ENCODE measurements at places on chromosomes 3 and 15.

- peak; percentile 37 for DNase-seq
Measured at GRCh38 chr3:38085311-38085942, 46.4 kb downstream of the DLEC1 start.

DNA sequence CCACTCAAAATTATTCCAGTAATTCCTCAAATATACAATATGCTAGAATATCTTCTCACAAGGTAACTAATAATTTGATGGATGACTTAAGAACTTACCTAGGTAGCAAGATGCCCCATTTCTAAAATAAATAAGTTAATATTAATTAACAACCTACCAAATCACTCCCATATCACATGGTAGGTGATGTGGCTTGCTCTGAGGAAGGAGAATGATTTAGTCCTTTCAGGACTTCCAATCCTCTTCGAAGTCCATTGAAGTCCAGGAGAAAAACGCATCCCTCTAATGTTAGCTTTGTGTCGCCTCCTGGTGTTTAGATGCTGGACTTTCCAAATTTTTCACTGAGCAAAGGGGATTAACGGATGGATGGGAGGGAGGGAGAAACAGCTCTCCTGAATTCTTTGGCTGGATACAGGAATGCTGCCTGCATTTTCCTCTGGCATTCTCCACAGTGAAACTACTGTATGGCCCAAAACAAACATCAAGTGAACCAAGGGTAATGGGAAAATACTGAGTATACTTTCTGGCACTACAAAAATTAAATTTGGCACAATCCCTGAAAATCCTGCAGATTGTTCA lies 58.6 kb downstream of the PRICKLE2 start:
- DNase-seq: peak; percentile 72

- no peak for DNase-seq
Measured at GRCh38 chr3:72196377-72196929, 411.5 kb upstream of the PROK2 start.

DNA sequence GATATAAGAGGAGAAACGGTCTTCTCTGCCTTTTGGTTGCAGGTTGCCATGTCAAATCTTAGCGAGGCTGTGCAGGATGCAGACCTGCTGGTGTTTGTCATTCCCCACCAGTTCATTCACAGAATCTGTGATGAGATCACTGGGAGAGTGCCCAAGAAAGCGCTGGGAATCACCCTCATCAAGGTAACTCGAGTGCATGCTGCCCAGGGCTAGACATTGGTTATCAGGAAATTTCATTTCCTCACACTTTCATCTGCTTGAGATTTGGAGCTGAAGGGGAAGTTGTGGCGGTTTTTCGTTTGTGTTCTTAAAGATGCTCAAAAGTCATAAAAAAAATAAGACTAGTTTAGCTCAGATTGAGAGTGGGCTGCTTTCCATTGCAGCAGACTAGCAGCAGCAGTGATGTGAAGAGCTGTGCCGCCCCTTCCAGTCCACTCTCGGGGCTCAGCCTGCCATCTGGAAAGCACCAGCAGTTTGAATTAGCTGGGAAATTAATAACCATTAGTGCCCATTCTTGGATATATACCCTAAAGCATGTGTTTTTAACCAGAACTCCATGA lies 32.2 kb downstream of the GPD1L start:
- DNase-seq: no peak

DNA sequence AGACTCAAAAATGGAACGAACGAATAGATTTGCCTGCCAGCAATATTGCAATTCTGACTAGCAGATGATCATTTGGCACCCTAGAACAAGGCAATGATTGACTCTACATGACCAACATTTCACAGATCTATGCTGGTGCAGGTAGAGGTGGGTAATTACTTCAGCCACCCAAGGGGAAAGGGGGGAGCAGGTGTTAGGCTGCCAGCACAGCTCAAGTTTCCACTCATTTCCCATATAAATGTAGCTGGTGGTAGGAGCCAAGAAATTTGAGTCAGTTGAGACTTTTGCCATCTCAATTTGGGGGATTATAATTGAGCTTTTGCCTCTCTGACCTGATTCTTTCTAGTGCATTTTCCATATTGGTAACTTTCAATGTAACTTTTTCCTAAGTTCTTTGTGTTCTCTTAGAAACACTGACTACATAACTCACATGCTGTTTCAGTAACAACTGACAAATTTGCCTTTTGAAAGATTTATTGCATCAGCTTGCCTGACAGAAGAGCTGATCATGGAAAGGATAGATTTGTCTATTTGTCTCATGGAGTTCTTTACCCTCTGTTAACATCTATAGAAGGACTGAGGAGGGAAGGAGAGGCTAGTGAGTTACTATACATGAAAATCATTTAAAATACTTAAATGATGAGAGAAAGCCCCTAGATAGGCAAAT lies 902.5 kb downstream of the ZPLD1 start:
- DNase-seq: no peak

DNA sequence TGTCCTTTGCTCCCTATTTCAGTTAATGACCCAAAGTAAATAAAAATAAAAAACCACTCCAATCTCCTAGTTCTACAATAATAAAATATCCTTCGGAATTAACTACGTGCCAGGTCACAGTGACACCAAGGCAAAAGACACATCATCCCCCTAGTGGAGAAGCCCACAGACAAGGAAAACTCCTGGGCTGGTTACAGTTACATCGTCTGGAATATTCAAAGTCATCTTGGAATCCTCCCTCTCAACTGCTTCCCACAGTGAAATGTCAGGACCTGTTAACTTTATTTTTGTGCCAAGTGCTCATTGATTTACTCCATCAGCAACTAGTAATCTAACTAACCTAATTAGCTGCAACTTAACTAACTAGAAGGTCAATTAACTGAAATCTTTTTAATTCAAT lies 349.3 kb downstream of the MAGI1 start:
- peak; percentile 25 for DNase-seq
